ENCODE measurements at places on chromosomes 5 and 9. TPM values are rescaled to one million over a fixed set of nuclear protein-coding genes. Genes with fewer than 3 reads are reported as not detected.
A peak's percentile ranks its signal among the peaks of the same experiment; 100 is the strongest.

PFN3 gene
- not detected for total RNA-seq

GKAP1 gene
- 1.5 TPM for total RNA-seq

MIER3 gene
- 29.7 TPM for total RNA-seq

SETD9 gene
- 11.2 TPM for total RNA-seq

SYNPO gene
- 4.0 TPM for total RNA-seq

EDIL3 gene
- total RNA-seq: 406 TPM

INSL6 gene
- not detected for total RNA-seq

MTRR gene
- total RNA-seq: 36.2 TPM

- peaks cover 3% of the 10 kb centered on the region for H3K4me1 ChIP-seq
- no peak overlapping the region for H3K4me3 ChIP-seq
- peak overlapping the region; percentile 33 for H3K27ac ChIP-seq
- H3K27me3 ChIP-seq: no peaks in the 10 kb centered on the region
- H3K36me3 ChIP-seq: no peaks in the 10 kb centered on the region
Measured at GRCh38 chr9:94740145-94740840, 13.8 kb downstream of the AOPEP start.

DNA sequence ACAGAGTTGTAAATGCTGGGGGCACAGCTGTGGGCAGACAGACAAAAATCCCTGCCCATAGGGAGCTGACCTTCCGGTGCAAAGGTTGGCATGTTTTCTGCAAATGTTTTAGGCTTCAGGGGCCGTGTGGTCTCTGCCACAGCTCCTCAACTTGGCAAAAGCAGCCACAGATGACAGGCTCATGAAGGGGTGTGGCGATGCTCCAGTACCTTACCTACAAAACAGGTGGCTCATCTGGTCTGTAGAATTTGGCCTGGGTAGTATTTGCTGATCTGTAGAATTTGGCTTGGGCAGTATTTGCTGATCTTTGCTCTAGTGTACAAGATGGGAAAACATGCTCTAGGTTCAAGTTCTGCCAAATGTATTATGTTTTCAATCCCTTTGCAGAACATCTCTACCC, 283.9 kb downstream of the GADD45G start:
- no peaks in the 10 kb centered on the region for H3K27me3 ChIP-seq
- no peaks in the 10 kb centered on the region for H3K4me1 ChIP-seq
- DNase-seq: peak; percentile 19
- no peak overlapping the region for H3K27ac ChIP-seq
- no peaks in the 10 kb centered on the region for H3K36me3 ChIP-seq

GRCh38 chr9:100714372-100715099, 136.7 kb downstream of the CAVIN4 start:
- H3K36me3 ChIP-seq: no peaks in the 10 kb centered on the region
- no peaks in the 10 kb centered on the region for H3K27me3 ChIP-seq
- no peak overlapping the region for H3K4me3 ChIP-seq
- H3K27ac ChIP-seq: no peak overlapping the region
- DNase-seq: peak; percentile 85

DNA sequence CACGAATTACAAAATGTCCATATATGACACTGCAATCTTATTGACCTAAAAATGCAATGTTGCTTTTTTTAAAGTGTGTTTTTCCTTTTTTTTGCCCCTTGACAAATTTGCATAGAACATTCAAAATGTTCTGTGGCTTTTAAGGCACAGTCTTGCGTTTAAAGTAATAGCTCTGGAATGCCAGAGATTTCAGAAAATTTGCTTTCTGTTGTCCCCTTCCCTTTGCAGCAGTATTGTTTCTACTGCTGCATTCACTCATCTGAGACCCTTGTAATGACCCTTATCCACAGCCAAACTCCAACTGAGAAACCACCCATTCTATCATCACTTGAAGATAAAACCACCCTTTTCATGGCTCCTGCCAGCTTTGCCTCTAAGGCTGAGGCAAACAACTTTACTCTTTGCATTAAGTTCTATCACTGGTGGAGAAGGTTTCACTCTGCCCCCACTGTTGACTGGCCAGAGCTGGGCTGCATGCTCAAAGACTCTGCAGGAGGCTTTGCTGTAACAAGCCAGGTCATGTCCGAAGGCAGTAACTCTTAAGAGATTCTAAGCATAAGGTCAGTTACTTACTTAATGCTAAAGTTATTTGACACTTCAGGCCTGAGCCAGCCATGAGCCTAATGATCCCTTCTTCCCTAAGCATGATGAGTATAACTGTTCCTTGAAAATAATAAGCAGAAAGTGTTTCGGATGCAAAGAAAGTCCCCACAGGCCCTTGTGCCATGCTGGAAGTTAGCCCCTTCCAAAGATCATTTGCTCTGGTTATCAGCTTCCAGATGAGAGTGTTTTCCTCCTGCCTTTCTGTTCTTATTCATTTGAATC, 101.9 kb downstream of the CD180 start:
- peak overlapping the region; percentile 67 for H3K27ac ChIP-seq
- no peaks in the 10 kb centered on the region for H3K36me3 ChIP-seq
- DNase-seq: no peak
- H3K4me3 ChIP-seq: peak overlapping the region; percentile 3

GRCh38 chr5:55440188-55440646, 94.5 kb downstream of the PLPP1 start:
- no peak overlapping the region for H3K4me3 ChIP-seq
- H3K36me3 ChIP-seq: no peaks in the 10 kb centered on the region
- H3K27ac ChIP-seq: peak overlapping the region; percentile 70

GRCh38 chr9:35406183-35406959, 83.5 kb upstream of the RUSC2 start:
- no peaks in the 10 kb centered on the region for H3K27me3 ChIP-seq
- H3K4me1 ChIP-seq: no peaks in the 10 kb centered on the region
- H3K27ac ChIP-seq: no peak overlapping the region
- no peak overlapping the region for H3K4me3 ChIP-seq
- no peaks in the 10 kb centered on the region for H3K36me3 ChIP-seq
- DNase-seq: no peak

DNA sequence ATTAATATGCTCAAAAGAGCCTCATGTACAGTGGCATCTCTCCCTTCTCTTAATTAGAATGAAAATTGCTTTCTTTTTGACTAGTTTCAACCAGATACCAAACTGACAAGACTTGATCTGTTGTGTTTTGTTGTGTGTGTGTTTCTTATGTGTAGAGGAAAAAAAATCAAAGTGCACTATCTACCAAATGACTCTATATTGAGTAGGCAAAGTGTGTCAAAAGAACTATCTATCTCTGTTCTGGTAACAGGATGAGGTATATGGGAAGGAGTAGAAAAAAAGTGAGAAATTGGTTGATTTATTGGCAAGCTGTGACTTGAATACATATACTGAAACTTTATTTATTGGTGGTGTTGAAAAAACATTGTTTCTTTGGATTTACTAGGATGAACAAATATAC, 190.0 kb downstream of the SLF1 start:
- H3K4me3 ChIP-seq: no peak overlapping the region
- DNase-seq: no peak
- H3K4me1 ChIP-seq: no peaks in the 10 kb centered on the region
- no peaks in the 10 kb centered on the region for H3K36me3 ChIP-seq
- H3K27me3 ChIP-seq: no peaks in the 10 kb centered on the region

DNA sequence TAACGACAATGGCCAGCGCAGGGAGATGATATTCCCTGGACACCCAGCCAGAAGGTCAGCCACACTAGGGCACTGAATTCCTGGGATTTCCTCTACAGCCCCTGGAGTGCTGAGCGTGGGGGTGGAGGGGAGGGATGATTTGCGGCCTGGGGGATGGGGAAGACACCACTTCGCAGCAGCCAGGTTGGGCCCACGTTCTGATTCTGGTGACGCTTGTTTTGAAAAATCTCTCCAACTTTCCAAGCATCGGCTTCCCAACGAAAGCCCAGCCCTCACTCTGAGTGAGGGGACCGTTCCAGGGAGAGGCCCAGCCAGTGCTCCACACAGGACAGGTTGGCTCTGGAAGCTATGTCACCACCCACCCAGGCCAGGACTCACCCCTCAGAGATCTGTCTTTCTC, 5.4 kb downstream of the GFPT2 start:
- H3K27ac ChIP-seq: no peak overlapping the region
- H3K36me3 ChIP-seq: peaks cover 10% of the 10 kb centered on the region
- no peak overlapping the region for H3K4me3 ChIP-seq

DNA sequence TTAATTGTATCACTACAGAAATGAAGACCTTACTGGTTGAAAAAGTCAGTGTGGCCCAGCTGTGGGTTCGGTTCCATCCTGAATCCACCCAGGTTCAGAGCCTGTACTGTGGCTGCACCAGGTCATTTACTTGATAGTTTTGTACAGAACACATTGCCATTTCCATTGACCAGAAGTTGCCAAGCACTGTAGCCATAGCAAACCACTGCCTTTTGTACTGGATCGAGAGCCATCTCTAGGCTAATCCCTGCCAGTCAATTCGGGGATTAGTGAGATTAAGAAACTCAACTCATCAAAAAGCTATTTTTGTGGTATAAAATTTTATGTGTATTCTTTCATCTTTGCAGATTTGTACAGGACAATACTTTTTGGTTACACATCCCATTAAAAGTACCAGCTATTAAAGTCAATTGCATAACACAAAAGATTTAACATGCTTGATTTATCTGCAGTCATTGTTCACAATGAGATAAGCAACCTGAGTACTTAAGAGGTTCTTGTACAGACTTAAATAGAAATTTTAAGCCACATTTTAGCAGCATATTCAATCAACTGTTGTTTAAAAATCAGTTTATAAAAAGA, 108.5 kb upstream of the OTULINL start:
- H3K4me3 ChIP-seq: no peak overlapping the region
- H3K4me1 ChIP-seq: peaks cover 19% of the 10 kb centered on the region
- H3K27me3 ChIP-seq: no peaks in the 10 kb centered on the region
- peaks cover 94% of the 10 kb centered on the region for H3K36me3 ChIP-seq

GRCh38 chr9:11103525-11103924, 490.7 kb upstream of the PTPRD start:
- DNase-seq: no peak
- no peak overlapping the region for H3K4me3 ChIP-seq
- H3K27ac ChIP-seq: no peak overlapping the region

DNA sequence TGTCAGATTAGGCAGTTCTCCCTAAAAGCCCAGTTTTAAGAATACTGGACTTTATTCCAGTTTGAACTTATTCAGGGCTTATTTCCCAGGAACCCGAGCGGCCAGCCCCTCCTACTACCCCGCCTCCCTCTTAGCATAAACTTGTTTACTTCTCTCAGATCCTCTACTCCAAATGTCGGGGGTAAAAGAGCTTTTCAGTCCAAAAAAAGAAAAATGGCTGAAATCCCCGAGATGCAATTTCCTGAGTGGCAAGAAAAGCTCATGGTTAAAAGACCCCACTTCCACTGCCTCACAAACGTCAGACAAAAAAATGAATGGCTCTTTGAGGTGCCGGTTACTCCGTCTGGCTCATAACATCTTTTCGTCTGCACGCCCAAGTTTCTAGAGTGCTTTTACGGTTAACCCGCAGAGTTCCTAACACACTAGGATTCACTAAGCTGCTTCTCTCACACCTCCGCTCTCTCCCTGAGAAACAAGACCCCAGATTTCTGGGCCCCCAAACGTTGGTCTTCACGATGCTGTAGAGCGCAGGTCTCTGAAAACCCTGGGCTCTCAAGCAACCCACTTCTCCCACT, 402 bp downstream of the BRD8 start:
- peaks cover 58% of the 10 kb centered on the region for H3K36me3 ChIP-seq
- no peak for DNase-seq
- peak overlapping the region; percentile 89 for H3K27ac ChIP-seq
- H3K4me3 ChIP-seq: peak overlapping the region; percentile 80

DNA sequence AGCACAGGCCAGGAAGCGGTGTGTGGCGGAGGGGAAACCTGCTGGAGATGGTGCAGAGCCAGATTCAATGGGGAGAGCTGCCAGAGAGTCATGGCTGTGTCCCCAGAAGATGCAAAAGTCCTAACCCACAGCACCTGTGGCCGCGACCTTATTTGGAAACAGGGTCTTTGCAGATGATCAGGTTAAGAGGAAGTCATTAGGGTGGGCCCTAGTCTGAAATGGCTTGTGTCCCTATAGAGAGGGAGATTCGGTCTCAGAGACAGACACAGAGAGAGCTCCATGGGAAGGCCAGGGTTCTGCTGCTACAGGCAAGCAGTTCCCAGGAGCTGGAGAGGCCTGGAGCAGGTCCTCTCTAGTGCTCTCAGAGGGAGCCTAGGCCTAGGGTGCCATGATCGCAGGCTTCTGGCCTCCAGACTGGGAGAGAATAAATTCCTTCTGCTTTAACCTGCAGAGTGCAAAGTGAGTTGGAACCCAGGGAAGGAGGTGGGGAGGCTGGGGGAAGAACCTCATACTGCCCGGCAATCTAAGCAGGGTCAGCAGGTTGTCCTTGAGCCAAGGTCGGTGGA, 1.9 kb upstream of the LPCAT1 start:
- peaks cover 17% of the 10 kb centered on the region for H3K4me1 ChIP-seq
- H3K27me3 ChIP-seq: peaks cover 15% of the 10 kb centered on the region
- H3K27ac ChIP-seq: no peak overlapping the region
- peaks cover 8% of the 10 kb centered on the region for H3K36me3 ChIP-seq
- H3K4me3 ChIP-seq: no peak overlapping the region

GRCh38 chr9:136055715-136056545, 39.2 kb downstream of the NACC2 start:
- no peak overlapping the region for H3K27ac ChIP-seq
- no peaks in the 10 kb centered on the region for H3K27me3 ChIP-seq
- peaks cover 35% of the 10 kb centered on the region for H3K4me1 ChIP-seq
- peak; percentile 39 for DNase-seq
- H3K36me3 ChIP-seq: no peaks in the 10 kb centered on the region
- no peak overlapping the region for H3K4me3 ChIP-seq

Measured in osteoblast (primary cell).